ENCODE measurements at places on chromosomes 6 and 20.

DNA sequence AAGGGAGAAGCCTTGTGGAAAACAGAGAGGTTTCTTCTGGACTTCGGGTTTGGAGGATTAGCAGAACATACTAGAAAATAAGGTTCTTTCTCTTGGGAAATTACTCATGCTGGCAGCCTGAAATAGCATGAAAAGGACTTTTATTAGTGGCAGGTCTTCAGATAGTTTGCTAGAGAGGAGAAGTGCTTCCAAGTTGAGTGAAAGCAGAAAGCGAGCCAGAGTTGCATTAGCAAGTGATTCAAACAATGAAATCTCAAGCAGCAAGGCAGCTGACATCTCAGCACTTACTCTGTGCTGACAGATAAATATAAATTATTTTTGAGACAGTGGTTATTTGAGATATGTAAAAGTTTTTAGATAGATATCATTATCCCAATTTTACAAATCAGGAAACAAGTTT is 91.9 kb downstream of the PLCB4 start:
- DNase-seq: no peak

- peak; percentile 38 for DNase-seq
Measured at GRCh38 chr6:116011520-116011919, 49.2 kb downstream of the FRK start.

GRCh38 chr6:86511962-86512361 is 425.4 kb upstream of the HTR1E start:
- DNase-seq: no peak

DNA sequence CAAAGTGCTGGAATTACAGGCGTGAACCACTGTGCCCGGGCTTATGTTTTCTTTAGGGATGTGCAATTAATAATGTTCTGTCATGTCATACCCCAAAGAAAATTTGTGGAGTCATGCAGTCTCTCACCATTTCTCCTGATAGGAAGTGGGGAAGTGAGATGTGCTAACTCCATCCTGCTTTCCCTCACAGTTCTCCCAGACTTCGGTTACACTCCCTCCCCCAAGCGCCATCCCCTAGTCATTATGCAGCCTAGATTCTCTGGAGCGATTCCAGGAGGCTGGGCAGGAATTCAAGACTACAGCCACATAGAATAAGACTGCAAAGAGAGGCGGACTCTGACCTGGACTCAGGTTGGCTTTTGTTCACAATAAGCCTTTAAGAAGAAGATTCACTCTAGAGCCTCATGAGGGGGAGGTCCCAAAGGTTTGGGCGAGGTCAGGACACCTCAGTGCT is 271.4 kb downstream of the ALDH8A1 start:
- DNase-seq: no peak

GRCh38 chr20:33863440-33864323 is 52.5 kb downstream of the CHMP4B start:
- no peak for DNase-seq

All from PC-9 (cell line).